ENCODE measurements at places on chromosomes 3 and 15.

GRCh38 chr15:52021892-52022540, 3.0 kb downstream of the MAPK6 start:
- DNase-seq = no peak

DNA sequence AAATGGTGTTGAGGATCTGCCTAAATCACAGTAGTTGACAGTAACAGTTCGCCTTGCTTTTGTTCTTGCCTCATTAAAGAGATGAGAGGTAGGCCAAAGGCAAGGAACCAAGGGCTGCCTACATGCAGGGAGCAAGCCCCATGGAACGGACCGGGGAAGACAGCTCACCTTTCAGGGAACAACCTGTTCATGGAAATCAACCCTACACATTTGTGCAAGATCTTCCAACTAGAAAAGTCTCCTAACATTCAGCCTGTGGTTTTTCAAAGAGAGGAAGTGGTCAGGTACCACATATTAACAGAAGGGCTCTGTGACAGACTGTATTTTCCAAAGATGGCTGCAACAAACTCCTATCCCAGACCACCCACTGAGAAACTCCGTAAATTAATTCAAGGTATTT, 1031.8 kb upstream of the NR2F2 start:
- DNase-seq = no peak

DNA sequence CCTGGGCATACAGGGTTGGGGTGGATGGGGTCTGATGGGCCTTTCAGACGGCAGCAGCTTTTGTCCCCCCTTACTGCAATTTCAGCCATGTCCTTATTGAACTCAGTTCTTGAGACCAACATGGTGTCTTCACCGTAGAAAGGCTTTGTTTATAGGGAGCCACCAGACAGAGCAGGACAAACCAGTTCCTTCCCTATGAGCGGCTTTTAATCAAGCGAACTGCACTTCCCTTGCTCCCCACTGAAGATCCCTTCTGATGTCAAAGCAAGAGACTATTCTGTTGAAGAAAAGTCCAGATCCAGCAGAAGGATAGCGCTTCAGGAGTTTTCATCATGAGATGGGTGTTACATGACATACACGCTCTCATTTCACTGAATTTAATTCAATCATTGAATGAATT, 100.4 kb downstream of the CD47 start:
- DNase-seq = no peak

- no peak for DNase-seq
Measured at GRCh38 chr3:160099834-160100233, 111.2 kb downstream of the IL12A start.

- no peak for DNase-seq
Measured at GRCh38 chr15:51844747-51845426, 15.4 kb downstream of the TMOD3 start.

DNA sequence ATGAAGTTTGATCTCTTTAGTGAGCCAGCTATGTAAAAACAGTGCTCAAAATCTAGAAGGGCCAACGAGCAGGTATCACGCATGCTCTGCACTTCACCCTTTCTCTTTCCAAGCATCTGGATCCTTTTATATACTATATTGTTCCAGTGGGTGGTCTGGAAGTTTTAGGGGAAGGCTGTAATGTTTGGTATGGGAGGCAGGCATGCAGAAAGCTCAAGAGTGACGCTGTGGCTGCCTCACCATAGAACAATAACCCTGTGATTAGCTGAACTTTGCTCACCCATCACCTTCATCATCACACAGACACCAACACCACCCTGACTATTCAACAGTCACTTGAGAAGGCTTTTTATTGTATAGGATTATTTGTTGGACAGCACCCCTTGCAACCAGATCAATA, 81.6 kb downstream of the FBN1 start:
- no peak for DNase-seq

- DNase-seq = no peak
Measured at GRCh38 chr3:106421909-106422308, 553.1 kb upstream of the CBLB start.

- no peak for DNase-seq
Measured at GRCh38 chr3:115563984-115564383, 59.3 kb upstream of the GAP43 start.

DNA sequence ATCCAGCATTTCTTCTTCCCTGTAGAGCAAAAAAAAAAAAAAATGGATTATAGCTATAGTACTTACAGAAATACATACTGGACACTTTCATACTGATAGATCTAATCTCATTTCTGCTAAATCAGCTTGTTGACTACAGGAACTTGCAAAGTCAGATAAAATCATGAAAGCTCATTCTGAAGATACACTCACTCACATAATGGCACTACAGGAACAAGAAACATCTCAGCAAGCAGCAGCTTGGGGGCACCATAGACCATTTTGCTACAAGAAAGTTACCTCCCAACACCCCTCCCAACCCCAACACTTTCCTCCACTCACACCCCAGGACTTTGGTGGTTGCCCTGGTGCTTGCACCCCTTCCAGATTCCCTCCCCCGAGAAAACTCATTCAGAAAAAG, 4.6 kb downstream of the MYH15 start:
- DNase-seq = no peak

DNA sequence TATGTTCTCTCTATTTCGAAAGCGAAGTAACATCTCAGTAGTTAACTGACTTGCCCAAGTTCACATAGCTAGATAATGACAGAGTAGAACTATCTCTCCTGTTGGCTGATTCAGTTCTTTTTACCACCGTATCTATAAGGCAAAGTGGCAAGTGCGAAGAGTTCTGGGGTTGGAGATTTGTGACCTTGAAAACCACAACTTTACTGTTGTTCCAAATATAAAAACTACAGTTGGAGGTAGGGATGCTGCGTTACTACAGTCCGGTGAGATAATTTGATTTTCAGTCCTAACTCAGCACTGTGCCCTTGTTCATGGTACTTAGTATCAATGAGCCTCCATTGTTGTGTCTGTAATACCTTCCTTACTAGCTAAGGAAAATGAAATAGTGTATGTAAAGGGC, 71.2 kb upstream of the GOLGA8B start:
- no peak for DNase-seq

DNA sequence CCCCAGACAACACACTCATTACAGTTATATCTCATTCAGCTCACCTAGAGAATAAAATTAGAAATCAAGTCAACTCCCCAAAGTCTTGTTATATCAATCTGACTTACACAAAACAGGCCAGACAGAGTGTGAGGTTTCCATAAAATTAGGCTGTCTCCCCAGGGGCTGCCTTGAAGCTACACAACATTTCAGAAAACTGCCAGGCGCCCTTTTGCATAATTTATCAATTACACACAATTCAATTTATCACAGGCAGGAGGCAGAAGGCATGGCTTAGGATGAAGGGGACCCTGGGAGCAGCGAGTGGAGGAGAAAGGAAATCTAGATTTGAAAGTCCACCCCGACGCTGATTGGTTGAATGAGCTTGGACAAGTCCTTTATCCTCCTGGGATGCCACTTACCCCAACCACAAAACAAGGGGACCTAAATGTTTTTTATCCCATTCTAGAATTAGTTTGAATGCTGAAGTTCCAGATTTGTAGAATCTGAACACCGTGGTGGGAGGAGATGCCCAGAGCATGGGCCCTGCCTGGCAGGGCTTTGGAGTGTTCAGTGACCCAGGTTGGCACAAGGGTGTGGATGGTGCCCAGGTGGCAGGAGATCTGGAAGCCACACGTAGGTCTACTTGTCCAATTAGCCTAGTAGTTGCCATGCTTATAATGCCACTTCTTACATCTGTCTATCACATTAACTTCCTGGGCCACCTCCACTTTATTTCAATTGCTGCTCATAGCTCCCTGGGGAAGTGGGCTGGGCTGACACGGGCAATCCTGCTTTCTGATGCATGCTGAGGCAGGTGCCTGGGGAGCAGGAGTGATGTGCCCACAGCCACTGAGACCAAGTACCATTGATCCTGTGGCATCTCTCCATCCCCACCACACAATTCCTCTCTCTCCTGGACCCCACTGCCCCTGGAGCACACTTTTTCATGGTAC, 119.8 kb upstream of the TLE3 start:
- no peak for DNase-seq

GRCh38 chr15:36545467-36545992, 33.9 kb upstream of the CDIN1 start:
- DNase-seq = no peak

GRCh38 chr3:172808969-172809546, 58.5 kb downstream of the ECT2 start:
- no peak for DNase-seq

DNA sequence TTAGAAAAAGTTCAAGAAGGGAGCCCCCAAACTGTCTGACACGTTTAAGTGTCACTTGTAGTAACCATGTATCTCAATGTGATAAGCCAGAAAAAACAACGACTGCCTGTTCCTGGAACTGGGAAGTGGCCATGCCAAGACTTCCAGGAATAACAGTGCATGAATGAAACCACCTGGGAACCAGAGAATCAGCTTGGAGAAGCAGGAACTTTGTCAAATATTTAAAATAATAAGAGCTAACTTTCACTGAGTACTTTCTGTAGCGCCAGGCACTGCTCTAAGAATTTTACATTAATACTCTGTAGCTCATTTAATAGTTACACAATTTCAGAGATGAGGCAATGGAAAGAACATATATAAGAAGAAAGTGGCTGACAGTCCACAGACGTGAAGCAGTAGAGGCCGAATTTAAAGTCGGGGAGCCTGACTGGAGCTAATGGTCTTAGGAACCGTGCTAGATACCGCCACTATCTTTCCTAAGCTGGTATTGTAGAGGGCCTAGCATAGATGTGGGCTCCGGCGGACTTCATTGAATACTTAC, 876 bp downstream of the PLSCR1 start:
- DNase-seq = no peak

- DNase-seq = no peak
Measured at GRCh38 chr3:50297896-50298725, 1.1 kb downstream of the HYAL3 start.

DNA sequence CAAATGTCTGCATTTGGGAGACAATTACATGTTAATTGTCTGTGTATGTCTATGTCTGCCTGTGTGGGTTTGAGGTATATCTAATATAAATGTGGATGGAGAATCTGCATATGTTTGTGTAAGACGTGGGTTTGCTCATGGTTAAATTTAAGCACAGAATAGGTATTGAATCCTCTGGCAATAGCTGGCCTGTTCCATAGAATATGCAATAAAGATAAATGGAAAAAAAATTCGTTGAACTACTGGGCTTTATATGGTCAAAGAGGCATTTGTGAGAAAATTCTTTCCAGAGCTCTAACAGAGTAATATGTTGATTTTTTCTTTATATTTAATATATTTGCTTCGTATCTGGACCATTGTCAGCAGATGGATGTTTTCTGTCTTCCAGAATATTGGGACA, 1.4 kb downstream of the VPS8 start:
- DNase-seq = no peak

DNA sequence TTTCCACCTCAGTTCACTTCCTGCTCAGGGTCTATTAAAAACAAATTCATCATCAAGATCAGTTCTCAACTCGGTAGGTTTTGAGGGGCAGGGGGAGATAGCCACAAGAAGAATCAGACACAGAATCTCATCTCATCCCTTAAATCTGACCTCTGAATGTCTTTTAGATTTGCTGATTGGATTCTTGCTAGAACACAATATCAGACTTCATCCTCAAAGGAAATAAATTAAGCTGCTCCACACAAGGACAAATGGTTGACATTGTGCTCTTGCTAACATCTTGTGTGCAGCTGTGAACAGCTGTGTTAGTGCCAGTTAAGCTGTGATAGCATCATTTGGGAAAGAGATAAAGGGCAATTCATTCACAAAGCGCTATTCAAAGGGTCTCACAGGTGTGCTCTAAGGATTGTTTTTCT, 184.0 kb upstream of the ADAMTS9 start:
- DNase-seq = no peak

- no peak for DNase-seq
Measured at GRCh38 chr3:43268636-43269035, 17.7 kb upstream of the SNRK start.

- DNase-seq = no peak
Measured at GRCh38 chr15:78101423-78102105, 9.2 kb downstream of the SH2D7 start.

- DNase-seq = no peak
Measured at GRCh38 chr3:15823092-15823491, 25.3 kb upstream of the ANKRD28 start.

- DNase-seq = no peak
Measured at GRCh38 chr3:24963762-24964625, 464.1 kb upstream of the RARB start.

- no peak for DNase-seq
Measured at GRCh38 chr3:73652896-73653295, 28.2 kb upstream of the PDZRN3 start.

DNA sequence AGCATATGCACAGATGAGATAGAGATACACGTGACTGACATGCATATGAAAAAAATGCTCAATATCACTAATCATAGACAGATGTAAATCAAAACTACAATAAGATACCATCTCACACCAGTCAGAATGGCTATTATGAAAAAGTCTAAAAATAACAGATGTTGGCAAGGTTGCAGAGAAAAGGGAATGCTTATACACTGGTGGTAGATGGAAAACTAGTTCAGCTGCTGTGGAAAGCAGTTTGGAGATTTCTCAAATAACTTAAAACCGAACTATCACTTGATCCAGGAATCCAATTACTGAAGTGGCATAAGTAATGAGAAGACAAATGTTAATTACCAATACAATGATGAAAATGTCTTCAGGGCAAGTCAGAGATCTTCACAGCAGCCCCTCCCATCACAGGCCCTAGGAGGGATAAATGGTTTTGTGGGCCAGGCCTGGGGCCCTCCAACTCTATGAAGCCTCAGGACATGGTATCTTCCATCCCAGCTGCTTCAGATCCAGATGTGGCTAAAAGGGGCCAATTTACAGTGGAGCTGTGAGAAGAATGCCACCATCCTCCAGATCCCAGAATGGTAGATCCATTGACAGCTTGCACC, 71.4 kb upstream of the PLSCR4 start:
- no peak for DNase-seq

DNA sequence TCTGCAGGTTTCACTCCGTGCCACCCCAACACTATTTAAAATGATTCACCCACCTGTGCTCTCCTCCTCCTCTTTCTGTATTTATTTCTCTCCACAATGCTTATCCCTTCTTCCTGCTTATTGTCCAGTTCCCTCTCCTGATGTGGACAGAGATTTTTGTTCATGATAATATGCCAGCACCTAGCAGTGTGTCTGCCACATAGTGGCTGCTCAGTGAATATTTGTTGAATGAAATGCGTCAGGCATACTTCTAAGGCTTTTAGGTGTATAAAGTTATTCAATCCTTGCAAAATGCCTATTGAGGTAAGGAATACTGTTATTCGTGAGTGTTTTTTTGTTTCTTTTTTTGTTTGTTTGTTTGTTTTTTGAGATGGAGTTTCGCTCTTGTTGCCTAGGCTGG, 67.5 kb upstream of the MME start:
- DNase-seq = no peak
